T-helper 17 cell (primary cell): ENCODE measurements at places on chromosomes 16 and 17.

DNA sequence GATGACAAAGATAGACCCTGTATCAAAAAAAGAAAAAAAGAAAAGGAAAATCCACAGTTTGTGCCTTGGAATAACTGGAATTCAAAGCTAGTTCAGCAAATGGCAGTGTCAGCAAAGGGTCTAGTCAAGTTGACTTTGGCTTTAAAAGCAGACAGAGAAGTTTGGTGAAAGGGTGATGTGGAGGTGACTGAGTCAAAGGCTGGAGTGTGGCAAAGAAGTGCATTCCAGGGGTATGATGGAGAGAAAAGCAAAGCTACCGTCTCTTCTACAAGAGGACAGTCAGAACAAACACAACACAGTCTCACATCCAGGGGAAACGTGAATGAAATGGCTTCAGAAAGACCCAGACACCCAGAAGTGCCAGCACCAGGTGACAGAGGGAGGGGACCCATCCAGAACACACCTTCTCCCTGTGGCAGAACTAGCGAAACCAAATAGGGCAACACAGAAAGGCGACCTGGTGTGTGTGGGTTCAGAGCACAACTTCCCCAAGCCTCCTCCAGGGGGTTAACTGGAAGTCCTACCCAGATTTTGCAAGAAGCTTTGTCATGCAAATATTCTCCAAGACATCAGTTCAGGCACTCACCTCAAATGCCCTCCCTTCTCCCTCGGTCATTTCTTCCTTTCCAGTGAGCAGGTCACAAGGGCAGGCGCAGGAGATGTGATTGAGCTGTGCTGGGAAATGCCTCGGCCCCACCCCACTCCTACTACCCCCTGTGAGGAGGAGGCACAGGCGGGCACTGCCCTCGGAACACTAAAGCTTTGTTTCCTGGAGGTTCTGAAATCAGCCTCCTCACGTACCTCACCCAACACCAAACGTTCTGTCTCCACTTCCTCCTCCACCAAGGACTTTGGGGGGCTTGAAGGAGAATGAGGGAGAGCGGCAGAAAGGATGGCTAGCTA, 481.9 kb downstream of the SOX9 start:
- no peak for DNase-seq

DNA sequence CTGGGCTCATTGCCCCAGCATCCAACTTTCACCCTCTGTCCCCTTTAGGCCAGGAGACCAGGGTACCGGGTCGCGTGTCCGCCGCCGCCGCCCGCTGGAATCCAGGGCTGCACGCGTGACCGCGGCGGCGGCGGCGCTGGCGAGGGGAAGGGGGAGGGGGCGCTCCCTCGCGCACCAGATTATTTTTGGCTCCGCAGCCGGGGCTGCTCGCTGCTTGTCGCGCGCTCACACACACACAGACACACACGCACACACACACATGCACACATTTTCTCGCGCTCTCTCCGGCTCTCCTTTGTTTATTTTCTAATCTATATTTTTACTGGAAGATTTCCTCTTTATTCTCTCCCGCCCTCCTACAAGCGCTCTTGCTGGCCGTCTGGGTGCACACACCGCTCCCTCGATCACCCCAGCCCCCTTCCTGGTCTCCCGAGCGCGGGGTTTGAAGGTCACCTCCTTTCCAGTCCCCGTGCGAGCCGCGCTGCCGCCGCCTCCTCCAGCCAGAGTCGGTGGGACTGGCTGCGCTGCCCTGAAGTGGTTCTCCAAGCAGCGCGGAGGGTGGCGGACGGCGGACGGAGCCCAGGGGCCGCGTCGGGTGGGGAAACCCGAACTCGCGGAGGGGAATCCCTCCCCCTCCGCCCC, 921.4 kb upstream of the EEF2KMT start:
- DNase-seq: no peak

- no peak for DNase-seq
These were observed 63.3 kb downstream of the NOG start for GRCh38 chr17:56656701-56657327.

- no peak for DNase-seq
These were observed 4.2 kb upstream of the MMP2 start for GRCh38 chr16:55474821-55475220.

GRCh38 chr16:88035292-88035691, 84.1 kb downstream of the BANP start:
- no peak for DNase-seq

GRCh38 chr17:19672009-19672750, 23.6 kb downstream of the ALDH3A2 start:
- DNase-seq: no peak

GRCh38 chr17:74480290-74480689, 13.9 kb downstream of the CD300A start:
- no peak for DNase-seq

- no peak for DNase-seq
These were observed 17.2 kb downstream of the USP31 start for GRCh38 chr16:23131931-23132621.

GRCh38 chr16:19517424-19518089, 4.3 kb downstream of the GDE1 start:
- DNase-seq: no peak

DNA sequence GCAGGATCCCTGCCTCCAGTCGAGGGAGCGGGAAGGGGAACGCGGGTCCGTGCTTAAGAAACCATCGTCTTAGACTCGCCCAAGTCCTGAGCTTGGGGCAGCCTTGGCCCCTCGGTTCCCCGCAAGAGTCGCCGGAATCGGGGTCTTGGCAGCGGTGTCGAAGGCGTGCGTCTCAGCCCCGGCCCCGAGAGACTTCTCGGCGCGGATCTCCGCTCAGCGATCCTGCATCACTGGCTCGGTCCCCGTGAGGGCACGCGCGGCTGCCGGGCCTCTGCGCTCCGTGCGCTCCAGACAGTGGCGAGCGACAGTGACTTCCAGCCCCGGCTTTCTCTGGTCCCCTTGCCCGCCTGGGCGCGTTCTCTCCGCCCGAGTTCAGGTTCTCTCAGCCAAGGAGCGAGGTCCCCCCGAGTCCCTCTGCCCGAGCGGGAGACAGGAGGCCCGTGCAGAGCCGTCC, 380 bp downstream of the HS3ST3A1 start:
- DNase-seq: no peak
